ENCODE measurements at places on chromosomes 7 and 10.

DNA sequence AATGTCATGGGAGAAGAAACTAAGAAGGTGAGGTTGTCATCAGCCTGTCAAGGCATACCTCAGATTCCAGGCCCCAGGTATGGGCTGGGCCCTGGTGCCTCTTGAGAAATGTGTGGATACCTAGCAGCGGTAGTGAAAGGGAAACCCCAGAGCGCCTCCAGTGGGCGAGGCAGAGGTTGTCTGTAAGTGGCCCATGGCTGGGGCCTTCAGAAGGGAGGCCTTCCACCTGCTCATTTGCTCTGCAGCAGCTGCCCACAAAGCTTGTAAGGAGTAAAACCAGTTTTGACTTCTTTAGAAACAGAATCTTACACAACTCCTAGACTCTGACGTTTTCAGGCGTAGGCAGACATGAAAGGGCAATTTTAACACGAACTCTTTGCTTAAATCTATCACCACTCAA lies 509.9 kb downstream of the PARD3 start:
- no peak for DNase-seq

DNA sequence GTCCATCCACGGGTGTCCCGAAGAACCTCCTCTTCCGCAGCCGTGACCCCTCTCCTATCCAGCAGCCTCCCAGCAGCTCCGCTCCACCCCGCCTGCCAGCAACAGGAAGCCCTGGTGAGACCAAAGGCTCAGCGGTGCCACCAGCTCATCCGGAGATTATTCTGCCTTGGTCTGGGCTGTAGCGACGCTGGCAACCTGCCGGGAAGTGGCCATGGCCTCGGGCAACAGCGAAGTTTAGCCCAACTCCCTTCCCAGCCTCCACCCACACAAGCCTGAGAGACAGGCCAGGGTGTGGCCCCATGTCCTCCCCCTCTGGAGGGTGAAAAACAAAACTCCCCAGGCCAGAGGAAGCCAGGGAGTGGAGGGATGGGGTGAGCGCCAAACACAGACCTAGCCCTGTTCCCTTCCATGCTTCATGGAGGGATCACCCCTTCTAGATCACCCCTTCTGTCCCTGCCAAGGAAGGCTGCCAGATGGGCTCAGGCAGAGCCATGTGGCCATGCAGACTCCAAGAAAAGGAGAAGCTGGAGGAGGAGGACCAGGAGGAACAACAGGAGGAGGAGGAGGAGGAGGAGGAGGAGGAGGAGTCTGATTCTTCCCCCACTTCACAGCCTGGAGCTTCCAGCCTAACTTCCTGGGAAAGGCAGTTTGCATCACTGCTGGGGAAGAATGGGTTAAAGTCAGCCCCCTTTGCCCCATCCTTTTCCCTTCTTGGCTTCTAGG lies 918 bp downstream of the CALHM2 start:
- DNase-seq, result peak; percentile 67

DNA sequence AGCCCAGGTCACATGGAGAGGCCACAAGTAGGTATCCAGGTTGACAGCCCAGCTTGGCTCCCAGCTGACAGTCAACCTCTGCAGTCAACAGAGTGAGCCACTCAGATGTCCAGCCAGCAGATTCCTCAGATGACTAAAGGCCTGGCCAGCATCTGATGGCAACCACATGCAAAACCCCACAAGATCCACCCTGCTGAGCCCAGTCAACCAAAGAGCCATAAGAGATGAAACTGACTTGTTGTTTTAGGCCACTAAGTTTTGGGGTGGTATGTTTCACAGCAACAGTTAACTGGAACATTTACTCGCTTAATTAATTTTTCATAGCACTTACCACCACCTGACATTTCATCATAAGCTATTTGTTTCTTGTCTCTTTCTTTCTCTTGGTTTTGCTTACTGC lies 107.3 kb upstream of the KDM7A start:
- DNase-seq, result no peak

DNA sequence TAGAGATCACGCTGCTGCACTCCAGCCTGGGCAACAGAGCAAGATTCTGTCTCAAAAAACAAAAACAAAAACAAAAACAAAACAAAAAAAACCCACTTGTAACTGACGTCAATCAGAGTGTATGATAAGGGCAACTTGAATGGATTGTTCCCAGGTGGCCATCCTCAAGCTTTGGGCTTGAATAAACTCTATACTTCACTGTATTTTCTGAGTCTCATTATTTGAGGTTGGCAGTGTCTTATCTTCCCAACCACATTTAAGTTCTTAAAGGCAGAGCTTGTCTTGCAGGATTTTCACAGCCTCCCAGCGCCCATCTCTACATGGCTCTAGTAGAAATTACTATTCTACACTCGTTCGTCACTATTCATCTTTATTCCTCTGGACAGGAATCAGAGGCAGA lies 5.1 kb upstream of the OAT start:
- no peak for DNase-seq

DNA sequence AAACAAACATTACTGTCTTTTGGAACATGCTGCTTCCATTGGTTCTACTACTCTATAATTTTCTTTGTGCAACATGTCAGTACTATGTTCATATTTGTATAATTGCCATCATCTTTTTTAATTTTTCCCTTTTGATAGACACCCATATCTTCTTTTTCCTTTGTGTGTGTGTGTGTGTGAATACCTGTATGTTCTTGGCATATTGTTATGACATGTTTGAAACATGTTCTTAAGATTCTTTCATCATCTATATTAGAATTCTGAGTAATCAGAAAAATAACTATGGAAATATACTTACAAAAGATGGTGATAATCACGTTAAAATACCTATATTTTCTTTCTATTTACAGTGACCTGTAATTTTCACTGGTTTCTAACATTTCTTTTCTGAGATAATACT lies 3.5 kb upstream of the CDK6 start:
- no peak for DNase-seq

DNA sequence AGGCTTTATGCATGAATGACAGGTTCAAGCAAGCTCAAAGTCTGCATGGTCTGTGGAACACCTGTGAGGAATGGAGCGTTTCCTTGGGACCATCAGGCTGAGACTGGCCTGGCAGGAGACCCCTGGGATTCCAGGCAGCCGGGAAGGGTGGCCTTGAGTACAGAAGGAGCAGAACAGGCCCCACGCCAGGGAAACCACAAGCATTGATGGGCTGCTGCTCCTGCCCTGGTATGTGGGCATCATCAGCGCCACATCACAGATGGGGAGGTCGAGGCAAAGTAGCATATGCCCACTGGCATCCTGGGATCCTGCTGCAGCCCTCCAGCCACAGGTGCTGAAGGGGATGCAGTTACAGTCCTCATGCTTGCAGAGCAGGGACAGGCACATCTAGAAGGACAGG lies 40.9 kb downstream of the ANTXRL start:
- DNase-seq, result no peak

DNA sequence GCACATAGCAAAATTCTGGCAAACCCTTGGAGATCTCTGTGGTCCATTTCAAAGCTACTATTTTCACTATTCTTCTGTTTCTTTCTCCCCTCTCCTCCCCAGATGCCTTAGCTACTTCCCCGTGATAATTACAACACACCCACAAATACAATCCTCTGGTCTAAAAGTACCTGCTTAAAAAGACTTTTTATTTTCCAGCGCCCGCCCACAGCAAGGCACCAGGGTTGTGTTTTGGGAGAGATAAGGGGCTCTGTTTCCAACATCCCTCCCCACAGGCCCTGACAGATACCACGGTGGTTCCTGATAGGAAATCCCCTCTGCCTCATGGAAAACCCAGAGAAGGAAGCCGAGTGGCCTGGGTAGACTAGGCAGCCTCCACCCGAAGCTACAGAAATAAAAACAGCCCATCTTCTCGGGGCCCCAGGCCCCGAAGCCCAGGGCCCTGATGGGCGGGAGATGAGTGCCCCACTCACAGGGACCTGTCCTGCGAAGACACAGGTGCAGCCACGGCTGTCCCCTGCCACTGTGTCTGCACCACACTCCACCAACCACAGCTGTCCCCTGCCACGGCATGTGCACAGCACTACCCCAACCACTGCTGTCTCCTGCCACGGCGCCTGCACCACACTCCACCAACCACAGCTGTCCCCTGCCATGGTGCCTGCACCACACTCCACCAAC lies 19.7 kb downstream of the CALML5 start:
- DNase-seq, result peak; percentile 31

GRCh38 chr7:82615527-82615926 lies 171.9 kb upstream of the CACNA2D1 start:
- DNase-seq, result peak; percentile 98

GRCh38 chr10:43417950-43418768 lies 9.2 kb upstream of the HNRNPF start:
- DNase-seq, result peak; percentile 100

DNA sequence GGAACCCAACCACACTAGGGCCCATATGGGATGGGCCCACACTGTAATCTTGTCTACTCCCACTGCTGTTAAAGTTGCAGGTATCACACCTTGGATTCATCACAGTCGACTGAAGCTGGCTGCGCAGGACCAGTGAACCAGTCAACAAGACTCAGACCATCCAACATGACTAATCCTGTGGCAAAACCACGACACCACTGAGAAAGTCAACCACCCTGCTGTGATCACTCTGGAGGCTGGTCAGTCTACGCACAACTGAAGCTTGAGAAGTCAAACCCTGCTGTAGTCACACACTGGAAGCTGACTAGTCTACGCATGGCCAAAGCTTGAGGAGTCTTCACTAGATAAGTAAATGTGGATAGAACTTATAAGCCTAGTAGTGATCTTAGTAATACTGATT lies 9.6 kb upstream of the CYREN start:
- DNase-seq, result no peak

GRCh38 chr10:61588770-61589211 lies 73.9 kb upstream of the CABCOCO1 start:
- no peak for DNase-seq

- no peak for DNase-seq
Observed at GRCh38 chr10:127849921-127850320, 42.8 kb downstream of the CLRN3 start.

- DNase-seq, result no peak
Observed at GRCh38 chr10:96082748-96083147, 39.4 kb downstream of the CCNJ start.

DNA sequence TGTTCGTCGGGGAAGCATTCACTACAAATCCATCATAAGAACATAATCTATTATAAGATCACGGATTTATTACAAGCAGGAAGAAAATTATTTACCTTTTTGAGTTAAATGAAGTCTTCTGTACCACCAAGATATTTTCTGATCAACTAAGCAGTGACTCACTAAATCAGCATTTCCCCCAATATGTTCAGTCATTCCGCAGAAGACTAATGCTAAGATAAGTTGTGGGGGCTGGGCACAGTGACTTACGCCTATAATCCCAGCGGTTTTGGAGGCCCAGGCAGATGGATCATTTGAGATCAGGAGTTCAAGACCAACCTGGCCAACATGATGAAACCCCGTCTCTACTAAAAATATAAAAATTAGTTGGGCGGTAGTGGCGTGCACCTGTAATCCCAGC lies 144.2 kb upstream of the EGR2 start:
- no peak for DNase-seq

GRCh38 chr7:157574120-157574825 lies 237.5 kb downstream of the DNAJB6 start:
- DNase-seq, result no peak

- DNase-seq, result no peak
Observed at GRCh38 chr7:94855589-94855988, 51.8 kb upstream of the PPP1R9A start.

GRCh38 chr7:121372376-121373010 lies 23.6 kb downstream of the FAM3C start:
- no peak for DNase-seq

DNA sequence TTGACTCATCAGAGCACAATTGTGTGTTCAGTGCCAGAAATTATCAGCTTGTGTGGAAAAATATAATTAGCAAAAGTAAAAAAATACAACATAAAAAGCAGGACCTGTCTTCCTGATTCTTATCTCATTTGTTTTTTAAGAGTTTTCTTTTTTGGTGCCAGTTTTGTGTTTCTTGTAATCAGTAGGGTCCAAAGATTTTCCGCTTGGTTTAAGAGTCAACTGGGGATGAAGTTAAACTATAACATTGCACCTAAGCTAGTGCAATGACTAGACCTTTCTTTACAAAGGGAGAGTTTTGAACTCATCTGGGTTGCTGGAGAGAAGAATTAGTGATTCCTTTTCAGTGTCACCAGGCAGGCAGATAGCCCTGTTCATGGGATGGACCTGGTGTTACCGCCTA lies 113.4 kb downstream of the PLPP4 start:
- no peak for DNase-seq

DNA sequence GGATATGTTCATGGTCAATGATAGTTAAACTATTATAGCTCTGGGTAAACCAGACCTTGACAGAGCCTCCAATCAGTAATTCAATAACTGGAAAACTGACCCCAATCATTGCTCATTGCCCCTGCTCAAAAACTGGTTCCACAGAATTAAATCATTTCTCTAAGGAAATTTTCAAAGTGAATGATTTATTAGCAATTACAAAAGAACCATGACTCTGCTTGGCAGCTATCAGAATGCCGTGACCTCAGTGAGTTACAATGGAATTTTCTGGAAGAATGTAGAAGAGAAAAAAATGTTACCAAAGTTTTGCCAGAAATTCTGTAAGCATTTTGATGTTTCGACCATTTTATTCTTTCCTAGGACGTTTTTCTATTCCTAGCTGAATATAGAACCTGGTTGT lies 106.8 kb upstream of the APBB1IP start:
- DNase-seq, result no peak

DNA sequence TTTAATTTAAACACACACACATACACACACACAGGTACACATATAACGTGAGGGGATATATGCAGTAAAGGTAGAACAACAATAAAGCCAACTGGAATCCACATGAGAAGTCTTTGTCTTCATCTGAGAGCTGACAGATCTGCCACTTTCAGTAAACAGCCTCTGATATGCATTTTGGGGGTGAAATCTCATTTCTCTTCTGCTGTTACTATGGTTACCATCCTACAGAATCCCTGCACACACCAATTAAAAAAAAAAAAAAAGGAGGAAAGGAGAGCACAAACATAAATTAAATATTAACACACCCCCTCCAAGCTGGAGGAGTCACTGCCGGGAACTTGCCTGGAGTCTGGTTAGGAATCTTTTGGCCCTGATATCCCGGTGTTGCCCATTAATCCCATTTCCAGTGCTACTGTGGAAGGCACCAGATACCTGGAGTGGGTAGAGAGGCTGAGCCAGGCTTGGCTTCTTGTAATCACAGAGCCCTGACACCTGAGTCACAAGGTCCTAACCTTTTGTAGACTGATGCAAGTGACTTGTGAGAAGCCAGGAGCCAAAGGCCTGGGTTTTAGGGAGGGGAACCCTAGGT lies 169.1 kb downstream of the LHFPL3 start:
- DNase-seq, result no peak

DNA sequence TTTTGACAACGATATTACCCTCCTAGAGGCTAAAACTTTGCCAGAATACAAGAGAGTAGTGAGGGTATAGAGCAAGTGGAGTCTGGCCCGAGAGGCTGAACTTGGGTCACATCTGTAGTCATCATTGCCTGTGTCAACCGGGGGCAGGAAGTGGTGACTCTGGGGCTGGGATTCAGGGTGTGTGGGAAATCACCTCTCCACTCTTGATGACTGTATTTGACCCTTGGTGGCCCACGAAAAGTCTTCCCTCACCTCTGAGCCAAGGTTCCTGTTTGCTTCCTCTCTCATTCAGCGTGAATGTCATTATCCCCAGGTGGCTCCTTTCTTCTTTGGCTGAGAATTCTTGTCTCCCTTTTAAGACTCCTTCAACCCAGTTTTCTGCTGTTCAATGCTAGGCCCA lies 240.4 kb downstream of the ABCA13 start:
- no peak for DNase-seq
